Stimulated activated CD8-positive, alpha-beta memory T cell treated with anti-CD3 and anti-CD28 coated beads, Interleukin-4, amount 100 ng/mL, for 1 hour (primary cell): ENCODE measurements at places on chromosomes 2 and 18.

DNA sequence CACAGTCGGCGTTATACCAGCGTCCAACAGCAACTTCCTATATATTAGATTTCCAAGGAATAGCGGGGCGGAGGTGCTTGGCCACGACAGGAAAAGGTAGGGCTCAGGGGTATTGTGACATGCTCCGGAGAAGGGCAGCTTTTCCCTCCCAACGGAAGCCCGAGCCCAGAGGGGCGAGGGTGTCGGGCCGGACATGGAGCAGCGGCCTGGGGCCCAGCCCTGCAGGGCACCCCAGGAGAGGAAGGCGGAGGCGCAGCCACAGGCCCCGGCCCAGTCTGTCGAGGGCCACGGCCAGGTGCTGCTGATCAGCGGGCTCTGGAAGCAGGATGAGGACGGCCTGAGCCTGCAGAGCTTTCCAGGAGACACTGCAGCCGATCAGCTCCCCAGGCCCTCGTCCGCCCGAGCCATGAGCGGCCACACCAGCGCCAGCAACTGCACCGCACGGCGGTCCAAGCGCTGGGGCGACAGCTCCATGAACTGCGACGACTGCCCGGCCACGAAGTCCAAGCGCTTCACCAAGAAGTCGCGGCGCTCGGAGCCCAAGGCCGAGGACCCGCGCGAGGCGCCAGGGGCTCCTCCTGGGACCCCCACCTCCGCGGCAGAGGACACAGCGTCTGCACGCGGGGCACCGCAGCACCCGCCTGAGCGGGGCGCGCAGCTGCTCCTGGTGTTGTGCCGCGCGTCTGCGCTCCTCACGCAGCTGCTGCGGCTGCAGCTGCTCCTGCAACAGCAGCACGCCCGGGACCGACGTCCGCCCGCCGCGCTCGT lies 5.6 kb upstream of the SPATA3 start:
- no peak for DNase-seq

GRCh38 chr2:155356250-155356649 lies 657.8 kb downstream of the KCNJ3 start:
- DNase-seq = no peak

- no peak for DNase-seq
Measured at GRCh38 chr18:67280486-67281242, 235.9 kb downstream of the DSEL start.

GRCh38 chr2:55162284-55163006 lies 69.6 kb downstream of the CLHC1 start:
- no peak for DNase-seq

GRCh38 chr2:10762651-10763460 lies 41.4 kb downstream of the ATP6V1C2 start:
- no peak for DNase-seq

DNA sequence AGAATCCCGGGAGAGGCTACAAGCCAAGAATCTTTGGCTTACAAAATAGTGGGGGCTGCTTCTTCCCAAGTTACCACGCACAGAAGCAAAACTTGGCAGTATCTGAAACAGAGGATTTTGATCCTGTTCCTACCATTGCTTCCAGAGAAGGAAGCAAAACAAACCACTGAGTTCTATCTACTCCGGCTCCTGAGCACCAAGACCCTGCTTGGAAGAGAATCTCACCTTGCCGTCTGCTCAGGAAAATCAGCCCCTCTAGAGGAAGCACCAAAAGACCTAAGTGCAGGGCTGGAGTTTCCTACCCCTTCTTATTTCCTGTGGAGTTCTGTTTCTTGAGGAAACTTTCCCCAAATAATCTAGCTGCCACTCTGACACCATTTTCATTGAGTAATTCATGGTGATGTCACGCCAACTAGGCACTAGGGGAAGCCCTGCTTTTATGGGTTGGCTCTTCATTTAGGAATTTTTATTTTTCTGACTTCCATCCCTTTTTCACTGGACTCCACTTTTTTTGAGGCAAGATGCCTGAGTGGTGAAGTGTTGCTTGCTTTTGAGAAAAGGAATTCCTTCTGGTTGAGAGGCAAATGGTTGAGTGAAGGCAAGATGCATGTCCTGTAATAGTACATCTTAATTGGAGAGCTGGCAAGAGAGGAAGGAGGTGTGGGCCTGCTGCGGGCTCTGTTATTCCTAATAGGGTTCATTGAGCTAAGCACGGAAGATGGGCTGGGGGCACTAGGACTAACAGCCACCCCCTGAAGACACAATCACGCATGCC lies 36.8 kb upstream of the EML4 start:
- DNase-seq = no peak

DNA sequence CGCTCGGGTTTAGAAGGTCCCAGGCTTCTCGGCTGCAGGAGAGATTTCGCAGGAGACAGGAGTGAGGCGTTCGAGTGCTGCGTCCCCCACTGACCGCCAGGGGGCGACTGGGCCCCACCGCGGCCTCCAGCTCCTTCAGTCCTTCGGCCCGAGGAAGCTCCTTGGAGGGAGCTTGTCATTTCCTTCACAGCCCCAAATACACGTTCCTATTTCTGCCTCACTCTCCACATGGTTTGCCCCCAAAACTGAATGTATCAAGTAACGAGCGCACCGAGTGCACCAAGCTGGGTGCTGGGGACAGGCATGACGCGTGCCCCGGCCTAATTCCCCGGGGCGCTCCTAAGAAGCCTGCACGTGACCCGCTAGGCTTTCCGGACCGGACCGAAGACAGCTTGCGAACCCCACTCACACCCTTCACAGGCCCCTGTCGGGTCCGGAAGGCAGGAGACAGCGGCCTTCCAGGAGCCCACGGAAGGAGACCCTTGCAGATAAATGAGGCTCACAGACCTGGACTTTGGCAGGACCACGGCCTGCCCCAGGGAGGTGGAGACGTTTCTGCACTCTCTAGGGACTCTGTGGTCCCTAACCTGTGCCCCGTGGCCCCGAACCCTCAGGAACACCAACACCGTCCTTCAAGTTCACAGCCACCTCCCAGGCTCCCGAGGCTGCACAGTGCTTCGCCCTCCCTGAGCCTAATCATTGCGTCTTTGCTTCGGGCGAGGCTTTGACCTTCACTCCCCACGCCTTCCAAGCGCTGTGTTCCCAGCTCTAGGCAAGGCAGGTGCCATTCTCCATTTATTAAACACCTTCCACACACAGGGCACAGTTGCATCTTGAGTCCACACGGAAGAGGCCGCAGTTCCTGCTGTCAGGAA lies 13.0 kb upstream of the FAHD2A start:
- no peak for DNase-seq

GRCh38 chr2:224492531-224492930 lies 90.6 kb upstream of the FAM124B start:
- DNase-seq = no peak

DNA sequence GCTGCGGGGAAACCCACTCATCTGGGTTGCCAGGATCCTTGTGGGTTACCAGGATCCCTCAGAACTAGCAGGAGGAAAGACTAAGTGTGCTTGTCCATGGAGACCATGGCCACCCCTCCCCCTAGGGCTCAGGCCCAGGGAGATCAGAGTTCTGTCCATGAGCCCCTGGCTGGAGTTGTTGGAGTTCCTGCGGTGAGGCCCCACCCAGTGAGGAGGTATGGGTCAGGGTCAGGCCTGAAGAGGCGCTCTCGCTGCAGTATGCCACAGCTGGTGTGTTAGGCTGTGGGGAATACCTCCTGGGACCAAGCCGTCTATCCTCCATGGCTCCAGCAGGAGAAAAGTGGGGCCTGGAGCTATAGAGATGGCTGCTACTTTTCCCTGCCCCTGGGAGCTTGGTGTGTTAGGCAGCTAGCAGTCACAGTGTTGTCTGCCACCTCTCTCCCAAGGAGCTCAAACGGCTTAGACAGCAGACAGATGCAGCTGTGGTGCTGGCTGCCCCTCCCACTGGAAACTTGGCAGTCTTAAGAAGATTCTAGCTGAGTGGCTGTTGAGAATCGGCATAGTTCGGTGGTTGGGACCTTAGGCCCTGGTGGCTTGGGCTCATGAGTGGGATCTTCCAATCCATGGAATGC lies 240.3 kb upstream of the CELF4 start:
- DNase-seq = no peak

DNA sequence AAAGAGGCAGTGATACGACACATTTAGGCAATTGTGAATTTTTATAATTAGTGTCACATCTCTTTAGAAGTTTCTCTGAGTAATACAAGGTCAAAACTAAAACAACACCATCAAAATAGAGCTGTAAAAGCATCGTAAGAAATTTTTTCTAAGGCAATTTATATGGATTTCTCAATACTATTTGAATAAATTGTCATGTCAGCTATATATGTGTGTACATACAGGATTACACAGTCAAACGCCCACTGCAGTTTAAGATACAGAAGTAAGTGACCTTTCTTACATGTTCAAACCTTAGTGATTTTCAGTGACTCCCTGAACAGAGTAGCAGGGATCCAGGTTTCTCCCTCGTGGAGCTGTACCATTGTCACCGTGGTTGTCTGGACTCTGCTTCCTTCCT lies 129.1 kb upstream of the CBLN2 start:
- no peak for DNase-seq
